ENCODE measurements at places on chromosomes 16 and 17. TPM values are rescaled to one million over a fixed set of nuclear protein-coding genes. Genes with fewer than 3 reads are reported as not detected.

- peaks cover 21% of the 10 kb centered on the region for H3K4me1 ChIP-seq
- H3K4me3 ChIP-seq = no peak overlapping the region
- DNase-seq = no peak
- H3K27ac ChIP-seq = no peak overlapping the region
Observed at GRCh38 chr16:47477679-47478078, 16.5 kb downstream of the PHKB start.

- H3K27me3 ChIP-seq = no peaks in the 10 kb centered on the region
- H3K36me3 ChIP-seq = no peaks in the 10 kb centered on the region
- DNase-seq = no peak
- H3K27ac ChIP-seq = no peak overlapping the region
- H3K4me3 ChIP-seq = no peak overlapping the region
- peaks cover 4% of the 10 kb centered on the region for H3K4me1 ChIP-seq
Observed at GRCh38 chr16:87295259-87295658, 21.9 kb downstream of the C16orf95 start.

DNA sequence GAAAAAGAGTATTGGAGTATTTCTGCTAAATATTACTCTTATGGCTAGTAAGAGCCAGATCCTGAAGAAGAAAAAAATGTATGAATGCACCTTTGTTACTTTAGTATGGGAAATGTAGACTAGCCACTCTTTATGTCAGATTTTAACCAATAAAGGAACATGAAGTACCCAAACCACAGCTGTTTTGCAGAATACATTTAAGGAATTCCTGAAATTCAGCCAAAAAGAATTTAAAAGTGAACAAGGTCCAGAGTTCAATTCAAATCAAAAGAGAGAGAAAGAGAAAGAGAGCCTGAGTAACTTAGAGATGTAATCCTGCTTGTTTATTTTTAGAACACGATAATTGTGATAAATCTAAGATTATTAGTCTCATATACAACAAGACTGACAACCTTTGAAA lies 1.2 kb downstream of the KCNJ16 start:
- no peak overlapping the region for H3K4me3 ChIP-seq
- no peak overlapping the region for H3K27ac ChIP-seq
- no peak for DNase-seq
- peaks cover 9% of the 10 kb centered on the region for H3K4me1 ChIP-seq

- H3K4me3 ChIP-seq = no peak overlapping the region
- no peak overlapping the region for H3K27ac ChIP-seq
- H3K36me3 ChIP-seq = no peaks in the 10 kb centered on the region
Observed at GRCh38 chr17:40303009-40303657, 5.8 kb upstream of the RARA start.

GRCh38 chr17:66485309-66485947 lies 183.0 kb downstream of the PRKCA start:
- H3K27ac ChIP-seq = no peak overlapping the region
- no peaks in the 10 kb centered on the region for H3K4me1 ChIP-seq
- no peaks in the 10 kb centered on the region for H3K27me3 ChIP-seq
- DNase-seq = no peak
- no peaks in the 10 kb centered on the region for H3K36me3 ChIP-seq

DNA sequence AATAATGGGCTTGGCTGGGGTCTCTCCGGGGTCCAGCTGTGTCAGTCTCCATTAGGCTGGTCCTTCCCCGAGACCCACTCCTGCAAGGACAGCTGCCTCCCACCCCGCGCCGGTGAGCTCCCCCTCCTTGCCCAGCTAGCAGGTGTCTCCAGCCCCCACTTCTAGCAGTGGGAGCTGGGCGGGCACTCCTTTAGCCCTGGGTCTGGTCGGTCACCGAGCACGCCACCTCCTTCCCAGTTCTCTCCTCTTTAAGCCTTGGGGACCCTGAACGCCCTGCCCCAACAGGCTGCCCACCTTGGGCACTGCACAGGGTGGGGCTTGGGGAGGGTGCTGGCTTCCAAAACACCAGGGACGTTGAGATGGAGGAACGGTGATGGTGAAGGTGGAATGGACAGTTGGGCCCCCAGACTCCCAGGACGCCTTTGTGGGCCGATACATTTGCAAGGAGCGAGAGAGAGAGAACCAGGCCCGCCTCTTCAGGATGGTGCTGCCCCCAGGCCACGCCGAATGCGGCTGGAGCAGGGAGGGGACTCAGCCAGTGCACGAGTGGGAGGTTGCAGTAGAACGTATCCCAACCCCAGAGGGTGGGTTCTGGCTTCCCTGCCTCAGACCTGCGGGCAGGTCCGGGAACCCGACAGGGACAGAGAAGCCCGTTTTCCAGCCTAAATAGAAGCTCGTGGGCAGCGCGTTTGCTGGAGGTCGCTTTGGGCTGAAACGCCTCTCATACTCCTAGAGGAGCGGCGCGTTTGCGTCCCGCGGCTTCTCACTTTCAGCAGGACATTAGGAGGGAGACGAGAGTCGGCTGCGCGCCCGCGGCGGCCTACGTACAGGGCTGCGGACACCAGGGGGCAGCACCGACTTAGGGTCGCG lies 10.7 kb downstream of the TBX2 start:
- peak overlapping the region; percentile 94 for H3K27ac ChIP-seq
- peaks cover 70% of the 10 kb centered on the region for H3K4me1 ChIP-seq
- H3K27me3 ChIP-seq = no peaks in the 10 kb centered on the region
- DNase-seq = no peak

The SIRT7 gene
- total RNA-seq = 15.8 TPM

The PPL gene
- 22.6 TPM for total RNA-seq

Measured in thoracic aorta (tissue), 2 donors.